ENCODE measurements at places on chromosomes 6 and 20. TPM values are rescaled to one million over a fixed set of nuclear protein-coding genes. Genes with fewer than 3 reads are reported as not detected.

The SLC22A16 gene
- total RNA-seq: not detected

The TBX18 gene
- total RNA-seq: 19.7 TPM

The ASIP gene
- total RNA-seq: not detected

The SNX14 gene
- 58.1 TPM for total RNA-seq

The TTLL9 gene
- not detected for total RNA-seq

The LGSN gene
- not detected for total RNA-seq

The SIRPD gene
- not detected for total RNA-seq

The GLP1R gene
- total RNA-seq: not detected

GRCh38 chr6:11166948-11167347 lies 55.4 kb upstream of the ERVFRD-1 start:
- no peak overlapping the region for H3K27ac ChIP-seq
- no peak for DNase-seq
- H3K27me3 ChIP-seq: no peaks in the 10 kb centered on the region
- no peak overlapping the region for H3K4me3 ChIP-seq

DNA sequence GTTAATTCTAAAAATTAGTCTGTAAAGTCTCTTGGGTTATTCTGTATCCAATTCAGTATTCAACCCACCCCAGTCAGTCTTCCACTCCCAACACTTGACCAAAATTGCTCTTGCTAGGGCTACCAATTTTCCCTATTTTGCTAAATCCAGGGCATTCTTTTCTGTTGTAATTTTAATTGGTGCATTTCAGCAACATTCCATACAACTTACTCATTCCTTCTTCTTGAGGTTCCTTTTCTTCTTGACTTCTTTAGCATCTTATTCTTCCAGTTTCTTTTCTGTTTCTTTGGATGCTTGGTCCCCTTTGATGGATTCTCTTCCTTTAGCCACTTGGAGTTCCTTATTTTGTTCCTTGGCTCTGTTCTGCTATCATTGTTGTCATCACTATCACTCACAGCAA lies 11.2 kb upstream of the GRM1 start:
- no peaks in the 10 kb centered on the region for H3K27me3 ChIP-seq
- no peak overlapping the region for H3K4me3 ChIP-seq
- no peaks in the 10 kb centered on the region for H3K36me3 ChIP-seq
- DNase-seq: no peak

- H3K4me3 ChIP-seq: no peak overlapping the region
- no peaks in the 10 kb centered on the region for H3K27me3 ChIP-seq
- H3K27ac ChIP-seq: no peak overlapping the region
- DNase-seq: peak; percentile 47
- H3K36me3 ChIP-seq: no peaks in the 10 kb centered on the region
- peaks cover 36% of the 10 kb centered on the region for H3K4me1 ChIP-seq
Measured at GRCh38 chr6:5471044-5471443, 209.7 kb downstream of the FARS2 start.

DNA sequence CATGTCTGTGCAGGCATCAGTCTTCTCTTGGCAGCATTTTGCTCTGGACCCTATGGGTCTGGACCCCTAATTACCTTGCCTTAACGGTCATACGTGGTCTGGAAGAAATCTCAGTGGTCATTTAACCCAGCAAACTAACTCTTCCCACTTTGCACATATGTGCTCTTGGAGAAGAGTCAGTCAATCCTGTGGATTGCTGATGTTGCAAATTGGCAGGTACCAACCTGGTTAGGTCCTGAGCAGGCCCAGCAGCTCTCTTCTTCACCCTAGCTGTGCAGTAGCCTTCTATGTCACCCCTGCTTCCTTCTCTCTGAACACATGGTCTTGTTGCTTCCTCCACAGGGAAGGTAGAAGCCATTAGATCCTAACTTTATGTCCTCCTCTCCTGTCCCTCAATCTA lies 1.6 kb downstream of the CEP43 start:
- H3K4me3 ChIP-seq: peak overlapping the region; percentile 96
- H3K27ac ChIP-seq: peak overlapping the region; percentile 25
- peaks cover 14% of the 10 kb centered on the region for H3K36me3 ChIP-seq
- peaks cover 37% of the 10 kb centered on the region for H3K4me1 ChIP-seq
- no peak for DNase-seq

DNA sequence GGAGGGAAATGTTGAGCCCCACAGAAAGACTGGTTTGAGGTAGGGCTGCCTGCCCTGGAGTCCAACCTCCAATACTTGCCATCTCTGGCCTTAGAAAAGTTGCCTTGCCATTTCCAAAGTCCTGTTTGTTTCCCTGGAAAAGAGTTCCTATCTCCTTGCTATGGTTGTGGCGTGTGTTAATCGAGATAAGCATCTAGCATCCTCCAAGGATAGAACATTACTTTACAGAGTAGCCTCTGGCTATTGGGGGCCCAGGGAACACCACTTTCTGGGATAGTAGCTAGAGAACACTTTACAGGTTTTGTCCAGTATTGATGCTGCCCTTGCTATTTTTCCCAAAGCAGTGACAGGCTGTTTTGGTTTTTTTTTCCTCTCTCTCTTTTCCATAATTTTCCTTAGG lies 57.4 kb upstream of the SASH1 start:
- DNase-seq: peak; percentile 13
- H3K4me1 ChIP-seq: peaks cover 44% of the 10 kb centered on the region
- no peaks in the 10 kb centered on the region for H3K27me3 ChIP-seq
- peak overlapping the region; percentile 8 for H3K27ac ChIP-seq
- H3K36me3 ChIP-seq: peaks cover 55% of the 10 kb centered on the region
- no peak overlapping the region for H3K4me3 ChIP-seq

GRCh38 chr6:21560249-21560648 lies 33.3 kb upstream of the SOX4 start:
- no peak overlapping the region for H3K4me3 ChIP-seq
- no peaks in the 10 kb centered on the region for H3K27me3 ChIP-seq
- H3K36me3 ChIP-seq: no peaks in the 10 kb centered on the region
- no peak for DNase-seq

GRCh38 chr6:108841377-108841855 lies 6.8 kb upstream of the ARMC2 start:
- H3K36me3 ChIP-seq: no peaks in the 10 kb centered on the region
- H3K4me3 ChIP-seq: no peak overlapping the region
- H3K27ac ChIP-seq: no peak overlapping the region
- peaks cover 14% of the 10 kb centered on the region for H3K27me3 ChIP-seq
